ENCODE measurements at places on chromosomes 2 and 18.

DNA sequence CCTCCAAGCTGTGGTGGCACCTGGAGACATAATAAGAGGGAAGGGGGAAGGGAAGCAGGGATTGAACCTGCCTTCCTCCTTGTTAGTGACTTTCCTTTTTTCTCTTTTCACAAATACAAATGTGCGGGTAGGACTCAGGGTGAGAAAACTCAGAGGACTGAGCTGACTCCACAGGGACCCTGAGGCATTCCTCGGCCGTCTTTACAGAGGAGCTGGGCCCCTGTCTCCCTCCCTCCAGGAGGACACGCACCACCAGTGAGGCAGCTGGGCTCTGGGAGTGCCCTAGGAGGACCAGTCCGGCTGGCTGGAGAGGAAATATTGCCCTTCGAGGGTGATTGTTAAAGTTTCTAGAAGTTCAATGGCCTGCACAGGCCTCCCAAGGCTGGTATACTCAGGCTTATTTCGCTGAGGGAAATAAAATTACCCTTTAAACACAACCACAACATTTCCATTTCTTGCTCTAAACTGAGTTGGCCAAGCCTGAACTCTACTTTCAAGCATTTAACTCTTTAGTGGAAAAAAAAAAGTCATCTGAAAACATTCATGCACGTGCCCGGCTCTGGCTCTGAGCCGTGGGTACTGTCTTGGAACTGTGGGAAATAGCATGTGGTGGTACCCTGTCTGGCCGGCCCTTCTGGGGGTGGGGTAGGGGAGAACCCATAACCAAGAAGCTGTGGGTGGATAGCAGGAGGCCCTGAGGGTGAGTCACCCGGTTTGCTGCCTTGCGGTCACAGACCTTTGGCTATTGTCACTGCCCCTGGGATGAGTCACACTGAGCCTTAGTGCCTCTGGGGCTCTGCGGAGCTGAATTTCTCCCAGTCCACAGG lies 116.0 kb downstream of the COPS8 start:
- no peak for DNase-seq

GRCh38 chr2:85096616-85097015 lies 36.6 kb upstream of the TCF7L1 start:
- DNase-seq, result no peak

DNA sequence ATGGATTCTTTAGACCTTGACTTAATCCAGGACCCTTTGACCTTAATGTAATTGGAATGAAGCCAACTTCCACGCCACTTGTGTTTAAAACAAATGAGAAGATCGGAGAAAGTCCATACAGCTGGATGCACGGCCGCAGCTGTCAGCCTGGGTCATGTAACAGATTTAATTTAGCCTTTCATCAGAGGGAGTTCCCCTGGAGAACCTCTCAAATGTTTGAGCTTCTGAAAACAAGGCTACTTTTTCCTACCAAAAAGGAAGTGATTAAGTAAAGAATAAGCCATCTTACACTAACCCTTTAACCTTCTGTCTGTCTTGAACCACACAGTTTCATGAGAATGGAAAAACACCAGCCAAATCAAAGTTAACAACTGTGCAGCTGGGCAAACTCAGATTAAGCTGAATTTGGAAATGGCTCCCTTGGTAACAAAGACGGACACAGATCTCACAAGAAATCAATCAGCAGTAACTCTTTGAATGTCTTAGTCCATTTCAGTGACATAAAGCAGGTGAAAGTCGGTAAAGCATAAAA lies 103.6 kb downstream of the DOCK10 start:
- no peak for DNase-seq

DNA sequence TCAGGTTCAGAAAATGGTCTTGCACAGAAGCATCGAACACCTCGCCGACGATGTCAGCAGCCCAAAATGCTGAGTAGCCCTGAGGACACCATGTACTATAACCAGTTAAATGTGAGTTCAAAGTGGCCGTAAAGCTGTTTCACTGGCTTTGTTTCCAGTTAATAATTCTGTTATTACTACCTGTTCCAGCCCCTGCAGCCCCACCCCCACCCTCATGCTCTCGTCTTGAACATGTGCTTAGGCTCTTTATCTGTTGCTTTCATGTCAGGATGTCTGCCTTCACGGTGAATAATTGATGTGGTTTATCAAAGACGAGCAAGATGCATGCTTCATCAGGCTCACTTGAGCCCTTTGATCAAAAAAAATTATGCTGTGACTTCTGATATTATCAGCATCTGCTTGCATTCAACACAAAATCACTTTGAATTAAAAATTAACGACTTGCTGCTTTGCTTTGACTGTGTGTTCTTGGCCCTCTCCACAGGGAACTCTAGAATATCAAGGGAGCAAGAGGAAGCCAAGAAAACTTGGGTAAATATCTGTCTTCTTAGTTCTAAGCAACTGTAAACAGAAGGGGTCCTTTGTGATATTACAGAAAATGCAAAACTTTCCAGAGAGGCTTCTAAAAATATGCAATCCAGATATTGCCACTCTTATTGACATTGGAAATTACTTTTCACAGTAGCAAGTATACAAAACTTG lies 63.4 kb upstream of the SP5 start:
- peak; percentile 18 for DNase-seq

DNA sequence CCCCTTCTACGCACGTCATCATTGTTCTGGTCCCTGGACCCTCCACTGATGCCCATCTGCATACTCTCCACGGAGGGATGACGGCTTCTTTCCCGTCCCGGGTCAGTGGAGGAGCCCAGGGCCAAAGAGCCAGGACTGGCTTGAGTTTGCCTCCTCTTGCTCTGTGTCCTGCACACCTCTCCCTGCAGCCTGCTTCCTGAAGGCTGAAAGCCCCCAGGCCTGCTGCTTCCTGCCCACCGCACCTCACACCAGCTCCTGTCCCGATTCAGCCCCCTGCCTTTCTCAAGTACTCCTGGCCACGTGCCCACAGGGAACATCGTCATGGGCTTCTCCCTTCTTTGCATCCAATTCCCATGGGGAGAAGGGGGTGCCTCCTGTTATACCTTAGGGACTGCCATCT lies 7.1 kb downstream of the ADCY3 start:
- DNase-seq, result no peak

GRCh38 chr2:111905990-111906735 lies 7.8 kb downstream of the MERTK start:
- no peak for DNase-seq

GRCh38 chr18:23631746-23632145 lies 31.0 kb downstream of the ANKRD29 start:
- DNase-seq, result no peak

- no peak for DNase-seq
Observed at GRCh38 chr2:220219371-220219770, 591.9 kb downstream of the SLC4A3 start.

GRCh38 chr2:221567231-221567760 lies 4.8 kb downstream of the EPHA4 start:
- no peak for DNase-seq

DNA sequence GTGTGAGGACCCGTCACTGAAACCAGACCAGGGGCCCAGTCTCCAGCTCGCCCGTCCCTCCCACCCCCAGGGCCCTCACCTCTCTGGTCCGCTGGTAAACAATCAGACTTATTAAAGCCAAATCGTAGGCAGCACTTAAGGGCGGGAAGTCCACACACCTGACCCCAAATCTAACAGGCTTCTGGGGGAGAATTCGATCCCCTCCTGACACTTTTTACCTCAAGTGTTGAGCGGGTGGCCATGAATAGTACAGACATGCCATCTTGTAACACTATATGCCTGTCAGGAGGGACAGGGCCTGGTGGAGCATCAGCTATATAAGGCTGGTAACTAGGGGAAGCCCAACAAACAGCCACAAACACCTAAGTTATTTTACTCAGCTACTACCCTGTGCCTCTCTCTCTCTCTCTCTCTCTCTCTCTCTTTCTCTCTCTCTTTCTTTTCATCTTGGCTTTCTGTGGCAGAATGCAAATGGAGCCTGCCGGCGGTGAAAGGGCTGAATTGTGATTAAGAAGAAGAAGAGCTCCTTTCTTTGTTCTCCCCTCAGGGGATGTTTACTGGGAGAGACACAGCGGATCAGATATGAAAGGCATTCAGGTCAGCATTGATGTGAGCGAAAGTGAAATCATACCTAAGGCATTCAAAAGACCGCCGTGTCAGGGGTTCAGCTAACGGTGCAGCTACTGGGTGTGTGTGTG lies 9.5 kb downstream of the ZEB2 start:
- no peak for DNase-seq

DNA sequence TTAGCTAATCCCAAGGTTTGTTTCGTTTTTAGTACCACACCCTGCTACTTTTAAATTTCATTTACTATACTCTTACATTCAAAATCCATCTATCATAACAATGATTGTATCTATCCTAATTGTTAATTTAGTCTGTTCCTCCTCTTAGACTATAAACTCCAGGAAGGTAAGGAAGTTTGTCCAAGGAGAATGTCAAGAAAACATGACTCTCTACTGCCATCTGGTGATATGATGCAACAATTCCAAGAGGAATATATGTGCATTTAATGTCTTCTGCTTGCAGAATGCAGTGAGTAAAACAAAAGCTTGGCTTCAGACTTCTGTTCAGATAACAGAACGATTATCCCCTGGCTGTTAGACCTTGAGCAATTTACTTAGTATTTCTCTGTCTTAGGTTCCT lies 1267.1 kb downstream of the LRP1B start:
- no peak for DNase-seq

- peak; percentile 12 for DNase-seq
Observed at GRCh38 chr2:168348076-168348475, 100.7 kb upstream of the STK39 start.

- DNase-seq, result no peak
Observed at GRCh38 chr2:236769981-236770671, 200.5 kb downstream of the ACKR3 start.

DNA sequence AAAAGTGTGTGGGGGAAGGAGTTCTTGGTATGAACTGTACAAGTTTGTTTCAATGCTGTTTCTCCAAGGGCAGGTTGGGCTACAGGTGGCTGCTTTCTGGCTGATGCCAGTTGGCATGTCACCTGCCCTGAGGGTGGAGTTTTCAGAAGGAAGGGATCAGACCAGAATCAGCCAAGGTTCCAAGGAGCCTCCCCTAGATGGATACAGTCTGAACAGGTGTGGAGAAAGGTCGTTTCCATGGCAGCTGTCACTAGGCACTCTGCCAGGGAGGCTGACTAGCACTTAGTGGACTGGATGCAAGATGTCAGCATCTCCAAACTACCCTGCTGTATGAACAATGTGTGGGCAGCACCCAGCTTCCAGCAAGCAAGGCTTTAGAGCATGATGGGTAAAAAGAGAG lies 444.4 kb upstream of the HNRNPA3 start:
- no peak for DNase-seq

DNA sequence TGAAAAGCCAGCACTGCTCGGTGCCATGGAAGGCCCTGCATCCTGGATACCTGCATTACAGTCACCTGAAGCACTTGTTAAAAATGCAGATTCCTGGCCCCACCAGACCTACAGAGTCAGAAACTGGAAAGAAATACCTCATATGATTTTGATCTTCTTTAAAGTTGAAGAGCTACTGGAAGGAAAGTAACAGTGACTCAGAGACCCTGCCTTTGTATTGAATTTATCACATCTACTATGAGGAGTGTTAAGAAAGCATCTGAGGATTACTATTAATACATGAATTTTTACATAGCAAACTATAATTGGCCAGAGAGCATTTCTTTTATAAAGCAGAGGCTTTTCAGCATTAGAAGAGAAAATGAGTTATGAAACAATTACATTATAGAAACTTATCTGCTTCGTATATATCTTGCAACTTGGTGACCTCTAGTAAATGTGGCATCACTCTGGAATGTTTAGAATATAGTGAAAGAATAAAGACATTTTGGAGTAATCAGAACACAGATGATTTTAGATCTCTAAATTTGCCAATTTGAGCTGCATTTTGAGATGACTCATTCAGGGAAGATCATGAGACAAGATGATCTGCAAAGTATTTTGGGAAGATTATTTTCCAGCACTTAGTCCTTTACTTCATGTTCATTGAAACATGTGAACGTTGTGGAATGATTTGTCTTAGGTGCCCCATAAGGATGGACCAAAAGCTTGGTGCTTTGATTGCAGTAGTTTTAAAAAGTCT lies 12.2 kb downstream of the PTPRM start:
- no peak for DNase-seq

- DNase-seq, result no peak
Observed at GRCh38 chr2:105357122-105357521, 19.8 kb downstream of the C2orf49 start.

GRCh38 chr18:27467073-27467472 lies 282.0 kb upstream of the CHST9 start:
- DNase-seq, result no peak

DNA sequence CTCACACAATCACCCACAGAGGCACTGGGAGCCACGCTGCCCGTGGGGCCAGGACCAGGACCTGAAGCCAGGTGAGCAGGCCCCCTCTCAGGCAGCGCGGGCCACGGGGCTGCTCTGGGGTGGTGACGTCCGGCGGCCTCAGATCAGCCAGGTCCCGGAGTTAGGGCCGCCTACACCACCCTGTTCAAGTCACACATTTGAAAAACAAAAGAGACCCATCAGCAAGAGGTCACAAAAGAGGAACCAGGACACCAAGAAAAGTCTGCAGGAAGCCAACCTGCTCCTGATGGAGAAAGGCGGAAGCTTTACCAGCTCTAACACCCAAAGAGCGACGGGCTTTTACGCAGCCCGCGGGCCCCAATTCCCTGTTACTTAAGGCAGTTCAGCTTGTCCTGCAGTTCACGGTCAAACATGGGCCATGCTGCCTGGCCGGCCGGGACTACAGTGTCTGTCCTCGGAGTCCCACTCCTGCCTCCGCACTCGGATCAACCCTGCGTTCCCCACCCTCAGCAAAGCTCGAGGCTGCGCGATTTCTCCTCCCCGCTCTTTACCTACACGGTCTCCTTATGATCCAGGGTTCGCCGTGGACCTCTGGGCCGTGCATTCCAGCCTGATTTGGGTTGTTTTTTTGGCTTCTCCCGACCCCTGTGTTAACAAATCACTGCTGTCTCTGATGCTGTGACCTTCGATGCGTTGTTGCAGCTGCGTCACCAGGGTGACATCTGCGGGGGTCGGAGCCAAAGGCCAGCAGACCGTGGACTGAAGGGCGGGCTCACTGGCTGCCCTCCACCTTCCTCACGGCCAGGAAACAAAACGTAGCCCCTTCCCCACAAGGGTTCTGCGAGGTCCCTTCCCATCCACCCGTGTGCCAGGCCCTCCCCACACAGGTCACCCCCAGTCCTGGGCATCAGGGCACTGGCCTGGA lies 31.0 kb downstream of the SNORC start:
- DNase-seq, result no peak

GRCh38 chr2:8149007-8149405 lies 532.9 kb upstream of the ID2 start:
- DNase-seq, result no peak

- no peak for DNase-seq
Observed at GRCh38 chr2:226125176-226125883, 674.3 kb downstream of the IRS1 start.

DNA sequence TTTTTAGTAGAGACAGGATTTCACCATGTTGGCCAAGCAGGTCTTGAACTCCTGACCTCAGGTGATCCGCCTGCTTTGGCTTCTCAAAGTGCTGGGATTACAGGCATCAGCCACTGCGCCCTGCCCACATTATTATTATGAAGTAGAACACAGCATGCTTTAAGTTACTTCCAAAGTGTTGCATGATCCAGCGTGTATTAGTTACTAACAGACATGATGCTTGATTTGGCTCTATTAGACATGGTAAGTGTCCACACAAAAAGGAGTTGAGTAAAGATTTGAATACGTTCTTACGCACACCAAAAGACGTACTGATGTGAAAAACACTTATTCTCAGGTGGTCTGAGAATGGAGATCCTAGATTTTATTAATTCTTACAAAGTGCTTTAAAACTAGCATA lies 50.0 kb downstream of the SLC38A11 start:
- DNase-seq, result no peak

- DNase-seq, result no peak
Observed at GRCh38 chr2:85265304-85265703, 62.5 kb downstream of the TGOLN2 start.

All from stimulated activated CD4-positive, alpha-beta T cell treated with anti-CD3 and anti-CD28 coated beads, Interleukin-15, amount 100 ng/mL, for 24 hours (primary cell).